Activated T-helper 1 cell treated with anti-CD3 and anti-CD28 coated beads, Interleukin-12 subunit alpha, Interleukin-12 subunit beta, Interleukin-2, Interleukin-4 antibody, amounts not matched to agents 30 ng/mL and 10 ng/mL and 1 ng/mL, durations not matched to agents 14 hours and 24 hours and 36 hours (primary cell): ENCODE measurements at places on chromosomes 6 and 20.

GRCh38 chr6:36848658-36849441 is 9.6 kb upstream of the CPNE5 start:
- no peak for DNase-seq
- no peak overlapping the region for H3K4me3 ChIP-seq
- no peaks in the 10 kb centered on the region for H3K4me1 ChIP-seq
- H3K36me3 ChIP-seq, result peaks cover 16% of the 10 kb centered on the region
- H3K27ac ChIP-seq, result no peak overlapping the region

DNA sequence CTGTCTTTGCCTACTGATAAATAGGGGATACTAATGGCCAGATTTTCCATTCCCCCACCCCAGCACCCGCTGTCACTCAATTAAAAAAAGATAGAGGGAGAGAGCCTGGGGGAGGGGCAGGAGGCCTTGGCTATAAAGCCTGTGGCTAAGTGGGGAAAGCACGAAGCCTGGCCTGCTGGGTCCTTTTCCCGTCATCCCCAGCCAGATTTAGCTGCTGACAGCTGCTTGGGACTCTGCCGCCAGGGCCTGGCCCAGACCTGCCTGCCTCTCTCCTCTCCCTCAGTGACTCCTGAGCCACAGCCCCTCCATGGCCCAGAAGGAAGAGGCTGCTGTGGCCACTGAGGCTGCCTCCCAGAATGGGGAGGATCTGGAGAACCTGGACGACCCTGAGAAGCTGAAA is at the start of gene APOBEC2:
Gene APOBEC2 (plus strand): TSS at position 162 of the 400 bp plus-strand sequence. CDS start 146 bp downstream, at position 308.
- peaks cover 6% of the 10 kb centered on the region for H3K36me3 ChIP-seq
- H3K27me3 ChIP-seq, result no peaks in the 10 kb centered on the region
- no peak within 1 kb of the TSS for H3K4me3 ChIP-seq
- H3K27ac ChIP-seq, result peak within 1 kb of the TSS; percentile 27
- H3K4me1 ChIP-seq, result peaks cover 16% of the 10 kb centered on the region
- DNase-seq, result no peak

- H3K4me1 ChIP-seq, result no peaks in the 10 kb centered on the region
- H3K27ac ChIP-seq, result no peak overlapping the region
- H3K27me3 ChIP-seq, result no peaks in the 10 kb centered on the region
- H3K4me3 ChIP-seq, result no peak overlapping the region
Measured at GRCh38 chr6:123497025-123497424, 139.7 kb downstream of the TRDN start.

- peaks cover 30% of the 10 kb centered on the region for H3K27me3 ChIP-seq
- H3K4me3 ChIP-seq, result no peak overlapping the region
- DNase-seq, result no peak
- no peaks in the 10 kb centered on the region for H3K36me3 ChIP-seq
- no peak overlapping the region for H3K27ac ChIP-seq
Measured at GRCh38 chr6:34466242-34467185, 638 bp downstream of the PACSIN1 start.

GRCh38 chr6:21587179-21587960 is 6.2 kb upstream of the SOX4 start:
- peaks cover 5% of the 10 kb centered on the region for H3K4me1 ChIP-seq
- H3K36me3 ChIP-seq, result no peaks in the 10 kb centered on the region
- H3K4me3 ChIP-seq, result peak overlapping the region; percentile 93
- no peak overlapping the region for H3K27ac ChIP-seq
- peak; percentile 8 for DNase-seq
- peaks cover 43% of the 10 kb centered on the region for H3K27me3 ChIP-seq

- DNase-seq, result no peak
- H3K36me3 ChIP-seq, result no peaks in the 10 kb centered on the region
- no peak overlapping the region for H3K4me3 ChIP-seq
- H3K4me1 ChIP-seq, result no peaks in the 10 kb centered on the region
- H3K27ac ChIP-seq, result no peak overlapping the region
Measured at GRCh38 chr6:133392015-133392414, 150.9 kb downstream of the EYA4 start.

DNA sequence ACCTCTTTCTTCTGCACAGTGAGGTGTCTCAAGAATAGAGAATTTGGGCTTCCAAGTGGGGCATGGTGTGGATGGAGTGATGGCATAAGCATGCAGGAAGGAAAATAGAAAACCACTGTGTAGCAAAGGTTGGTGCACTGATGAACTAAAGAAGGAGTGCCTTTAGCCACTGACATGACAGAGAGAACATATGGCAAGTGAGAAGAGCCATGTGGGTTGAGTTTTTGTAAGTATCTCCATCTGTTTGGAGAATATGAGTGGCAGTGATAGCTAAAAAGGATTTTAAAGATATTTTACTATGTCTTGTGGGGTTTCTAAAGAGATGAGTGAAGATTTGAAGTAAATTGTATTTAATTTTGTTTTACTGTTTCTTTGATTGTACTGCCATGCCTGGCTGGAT is 160.5 kb upstream of the GRIK2 start:
- H3K36me3 ChIP-seq, result no peaks in the 10 kb centered on the region
- H3K27me3 ChIP-seq, result no peaks in the 10 kb centered on the region
- no peak overlapping the region for H3K4me3 ChIP-seq
- H3K4me1 ChIP-seq, result no peaks in the 10 kb centered on the region
- no peak overlapping the region for H3K27ac ChIP-seq
- DNase-seq, result no peak

DNA sequence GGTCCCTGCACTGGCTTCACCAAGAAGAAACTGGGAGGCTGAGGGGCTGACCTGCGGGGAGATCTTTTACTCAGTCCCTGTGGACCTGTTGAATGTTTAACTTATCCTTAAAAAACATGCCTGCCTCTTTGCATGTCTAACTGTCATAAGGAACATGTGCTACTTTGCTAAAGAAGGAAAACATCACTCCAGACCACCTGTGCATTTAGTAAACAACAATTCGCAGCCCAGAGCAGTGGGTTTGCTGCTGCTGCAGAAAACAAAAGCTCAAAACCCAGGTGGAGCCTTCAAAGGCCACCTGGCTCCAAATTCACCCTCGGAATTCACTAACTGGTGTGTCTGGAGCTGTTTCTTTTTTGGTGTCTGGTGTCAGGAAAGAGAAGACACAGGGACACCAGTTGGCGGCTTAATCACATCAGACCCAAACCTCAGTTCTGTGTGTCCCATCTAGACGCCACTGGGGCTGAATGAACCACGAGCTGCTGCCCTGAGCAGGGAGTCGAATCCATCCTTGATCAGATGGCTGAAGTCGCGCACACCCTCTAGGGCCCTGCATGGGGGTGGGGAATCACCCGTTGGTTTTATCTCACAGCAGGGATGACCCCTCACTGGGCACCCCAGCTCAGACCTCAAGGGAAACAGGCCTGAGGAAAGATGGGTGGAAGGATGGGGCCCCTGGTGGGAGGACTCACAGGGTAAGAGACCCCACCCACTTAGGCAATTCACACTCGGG is 344.3 kb downstream of the PREX1 start:
- H3K4me3 ChIP-seq, result no peak overlapping the region
- no peak overlapping the region for H3K27ac ChIP-seq
- peaks cover 21% of the 10 kb centered on the region for H3K27me3 ChIP-seq
- no peaks in the 10 kb centered on the region for H3K4me1 ChIP-seq
- no peaks in the 10 kb centered on the region for H3K36me3 ChIP-seq

DNA sequence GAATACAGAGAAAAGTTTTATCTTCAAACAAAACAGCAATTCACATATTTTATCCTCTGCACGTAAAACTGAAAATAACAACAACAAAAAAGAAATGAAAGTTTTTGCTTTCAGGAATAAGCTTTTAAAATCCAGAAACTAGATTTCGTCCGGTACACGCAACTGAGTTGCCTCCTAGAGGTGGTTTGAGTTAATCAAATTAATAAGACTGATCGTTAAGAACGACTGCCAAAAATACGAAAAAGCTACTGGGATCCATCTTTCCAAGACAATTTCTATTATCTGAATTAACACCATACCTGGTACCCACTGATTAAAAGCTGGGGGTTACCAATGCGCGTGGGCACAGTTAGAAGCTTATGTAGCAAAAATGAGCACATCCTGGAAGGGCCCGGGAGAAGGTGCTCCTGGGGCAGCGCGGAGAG is 669 bp downstream of the PDCD2 start:
- H3K4me1 ChIP-seq, result peaks cover 36% of the 10 kb centered on the region
- H3K4me3 ChIP-seq, result peak overlapping the region; percentile 95
- H3K27ac ChIP-seq, result peak overlapping the region; percentile 93
- H3K27me3 ChIP-seq, result no peaks in the 10 kb centered on the region
- no peak for DNase-seq

DNA sequence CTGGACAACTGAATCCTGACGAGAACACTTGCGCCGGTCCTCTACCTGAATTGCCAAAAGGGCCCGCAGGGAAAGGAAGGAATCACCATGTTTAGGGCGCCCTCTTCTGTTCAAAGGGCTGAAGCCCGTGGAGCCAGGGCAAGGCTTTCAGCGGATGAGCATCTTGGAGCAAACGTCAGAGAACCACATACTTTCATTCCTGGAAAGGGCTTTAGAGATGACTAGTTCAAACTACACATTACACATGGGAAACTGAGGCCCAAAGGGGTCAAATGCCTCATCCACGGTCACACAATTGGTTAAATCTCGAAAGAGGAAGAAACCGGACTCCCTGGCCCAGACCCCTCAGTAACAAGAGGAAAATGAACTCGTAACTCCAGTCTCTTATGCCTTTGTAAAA is 11.5 kb upstream of the ZNF133 start:
- H3K4me1 ChIP-seq, result peaks cover 10% of the 10 kb centered on the region
- H3K27me3 ChIP-seq, result peaks cover 19% of the 10 kb centered on the region
- H3K27ac ChIP-seq, result no peak overlapping the region
- no peak overlapping the region for H3K4me3 ChIP-seq

- no peaks in the 10 kb centered on the region for H3K27me3 ChIP-seq
- H3K27ac ChIP-seq, result no peak overlapping the region
- no peak for DNase-seq
- no peak overlapping the region for H3K4me3 ChIP-seq
- no peaks in the 10 kb centered on the region for H3K4me1 ChIP-seq
Measured at GRCh38 chr6:147040121-147040910, 163.9 kb upstream of the STXBP5 start.

- H3K27ac ChIP-seq, result no peak overlapping the region
- no peak for DNase-seq
- peaks cover 47% of the 10 kb centered on the region for H3K36me3 ChIP-seq
- H3K27me3 ChIP-seq, result no peaks in the 10 kb centered on the region
Measured at GRCh38 chr6:79033279-79033678, 44.8 kb downstream of the PHIP start.

DNA sequence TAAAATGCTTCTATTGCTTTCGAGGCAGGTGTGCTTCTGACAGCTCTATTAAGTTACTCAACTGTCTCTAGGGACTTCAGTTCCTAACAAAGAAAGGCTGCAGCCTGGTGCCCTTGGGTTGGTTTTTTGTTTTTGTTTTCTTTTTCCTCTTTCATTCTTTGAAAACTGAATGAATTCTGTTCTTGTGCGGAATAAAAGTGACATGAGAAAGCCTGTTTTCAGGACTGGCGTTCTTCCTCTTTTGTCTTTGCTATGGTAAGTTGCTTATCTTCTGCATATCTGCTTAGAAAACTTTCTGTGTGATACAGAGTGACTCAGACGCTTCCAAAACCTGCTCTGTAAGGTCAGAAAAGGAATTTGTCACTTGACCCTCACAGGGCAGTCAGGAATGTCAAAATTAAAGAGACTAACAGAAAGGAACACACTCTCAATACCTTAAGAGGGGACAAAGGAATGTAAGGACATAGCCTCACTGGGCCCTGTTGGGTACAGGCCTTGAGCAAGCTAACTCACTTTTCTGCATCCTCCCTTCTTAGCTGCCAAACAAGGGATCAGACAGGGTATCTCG is 56.2 kb upstream of the NHSL1 start:
- no peak overlapping the region for H3K27ac ChIP-seq
- H3K4me1 ChIP-seq, result no peaks in the 10 kb centered on the region
- H3K4me3 ChIP-seq, result no peak overlapping the region
- peaks cover 19% of the 10 kb centered on the region for H3K27me3 ChIP-seq
- no peak for DNase-seq

DNA sequence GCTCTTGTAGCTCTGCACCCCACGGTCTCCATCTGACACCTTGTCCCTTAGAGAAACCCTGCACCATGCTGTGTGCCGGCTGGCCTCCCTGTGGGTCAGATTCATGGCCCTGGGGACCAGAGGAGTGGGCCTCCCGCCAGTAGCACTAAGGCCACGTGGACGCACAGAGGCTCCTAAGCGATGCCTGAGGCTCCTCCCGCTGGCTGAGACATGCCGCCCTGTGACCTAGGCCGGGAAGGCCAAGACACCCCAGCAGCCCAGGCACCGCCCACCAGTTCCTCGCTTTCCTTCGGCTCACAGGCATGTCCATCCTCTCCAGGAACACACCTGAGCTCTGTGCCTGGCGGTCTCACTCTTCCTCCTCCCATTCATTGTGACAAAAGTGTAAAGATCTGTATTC is 311.0 kb downstream of the THBS2 start:
- no peak overlapping the region for H3K4me3 ChIP-seq
- H3K36me3 ChIP-seq, result no peaks in the 10 kb centered on the region
- H3K27ac ChIP-seq, result no peak overlapping the region

- no peak overlapping the region for H3K27ac ChIP-seq
- H3K27me3 ChIP-seq, result peaks cover 3% of the 10 kb centered on the region
- no peak for DNase-seq
- no peaks in the 10 kb centered on the region for H3K36me3 ChIP-seq
Measured at GRCh38 chr20:31425797-31426196, 14.6 kb upstream of the DEFB123 start.

DNA sequence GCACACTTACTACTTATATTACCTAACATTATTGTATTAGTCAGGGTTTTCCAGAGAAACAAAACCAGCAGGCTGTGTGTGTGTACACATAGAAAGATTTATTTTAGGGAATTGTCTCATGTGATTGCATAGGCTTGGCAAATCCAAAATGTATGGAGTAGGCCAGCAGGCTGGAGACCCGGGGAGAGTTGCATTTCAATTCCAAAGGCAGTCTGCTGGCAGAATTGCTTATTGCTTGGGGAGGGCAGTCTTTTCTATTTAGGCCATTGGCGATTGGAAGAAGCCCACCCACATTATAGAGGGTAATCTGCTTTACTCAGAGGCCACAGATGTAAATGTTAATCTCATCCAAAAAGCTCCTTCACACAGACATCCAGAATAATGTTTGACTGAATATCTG is 157.0 kb downstream of the ADGRG6 start:
- no peak for DNase-seq
- no peak overlapping the region for H3K4me3 ChIP-seq
- peaks cover 1% of the 10 kb centered on the region for H3K36me3 ChIP-seq
- H3K4me1 ChIP-seq, result no peaks in the 10 kb centered on the region
- no peak overlapping the region for H3K27ac ChIP-seq
- peaks cover 3% of the 10 kb centered on the region for H3K27me3 ChIP-seq

- DNase-seq, result no peak
- H3K36me3 ChIP-seq, result no peaks in the 10 kb centered on the region
- H3K27me3 ChIP-seq, result peaks cover 2% of the 10 kb centered on the region
- no peak overlapping the region for H3K27ac ChIP-seq
- H3K4me3 ChIP-seq, result no peak overlapping the region
Measured at GRCh38 chr20:36167902-36168503, 13.5 kb downstream of the EPB41L1 start.

DNA sequence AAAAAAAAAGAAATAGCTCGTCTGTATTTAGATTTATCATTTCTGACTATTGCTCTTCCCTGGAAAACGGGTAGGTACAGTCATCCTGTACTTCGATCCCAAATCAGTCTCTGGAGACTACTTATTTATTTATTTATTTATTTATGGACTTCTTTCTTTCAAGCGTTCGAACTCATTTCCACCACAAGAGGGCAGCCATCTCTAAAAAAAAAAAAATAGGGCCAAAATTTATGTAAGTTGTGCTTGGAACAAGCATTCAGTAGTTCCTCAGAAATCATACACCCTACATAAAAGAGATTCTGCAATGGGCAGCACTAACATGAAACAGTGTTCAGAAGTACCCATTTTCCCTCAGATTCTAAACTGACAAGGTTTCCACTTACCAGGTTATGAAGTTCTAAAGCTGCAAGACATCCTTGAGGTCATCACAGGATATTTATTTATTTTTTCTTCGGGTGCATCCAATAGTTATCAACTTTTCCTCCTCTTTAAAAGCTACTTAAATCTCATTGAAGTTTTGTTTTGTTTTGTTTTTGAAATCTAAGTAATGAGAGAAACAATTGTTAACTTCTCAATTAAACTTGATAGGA is 1.9 kb upstream of the BMP2 start:
- no peaks in the 10 kb centered on the region for H3K36me3 ChIP-seq
- no peaks in the 10 kb centered on the region for H3K4me1 ChIP-seq
- no peak overlapping the region for H3K4me3 ChIP-seq
- peaks cover 33% of the 10 kb centered on the region for H3K27me3 ChIP-seq
